ENCODE measurements at places on chromosomes 7 and 10.
A peak's percentile ranks its signal among the peaks of the same experiment; 100 is the strongest.

GRCh38 chr10:75508814-75509306 lies 77.4 kb downstream of the LRMDA start:
- no peaks in the 10 kb centered on the region for H3K4me1 ChIP-seq
- DNase-seq, result no peak
- H3K27me3 ChIP-seq, result no peaks in the 10 kb centered on the region
- no peak overlapping the region for H3K27ac ChIP-seq

GRCh38 chr7:35894721-35895120 lies 93.9 kb downstream of the SEPTIN7 start:
- H3K27me3 ChIP-seq, result no peaks in the 10 kb centered on the region
- no peak overlapping the region for H3K4me3 ChIP-seq
- no peak overlapping the region for H3K27ac ChIP-seq
- DNase-seq, result no peak

DNA sequence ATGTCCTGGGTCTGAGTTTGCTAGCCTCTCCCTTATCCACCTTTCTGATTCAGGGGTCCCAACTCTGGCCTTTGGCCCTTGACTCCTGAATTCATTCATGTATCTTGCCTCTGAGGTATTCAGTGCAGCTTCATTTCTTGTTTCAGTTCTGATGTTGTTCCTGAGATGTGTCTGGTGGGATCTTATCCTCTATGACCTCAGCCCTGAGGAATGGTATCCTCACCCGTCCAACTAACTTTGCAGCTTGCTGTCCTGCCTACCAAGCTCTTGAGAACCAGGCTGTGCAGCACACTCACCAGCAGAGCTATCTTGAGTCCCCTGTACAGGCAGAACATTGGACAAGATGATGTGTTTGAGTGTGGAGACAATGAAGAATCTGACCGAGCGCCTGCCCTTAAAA lies 13.8 kb downstream of the SUFU start:
- no peak overlapping the region for H3K4me3 ChIP-seq
- no peak for DNase-seq
- H3K4me1 ChIP-seq, result no peaks in the 10 kb centered on the region
- peaks cover 16% of the 10 kb centered on the region for H3K36me3 ChIP-seq
- no peaks in the 10 kb centered on the region for H3K27me3 ChIP-seq

DNA sequence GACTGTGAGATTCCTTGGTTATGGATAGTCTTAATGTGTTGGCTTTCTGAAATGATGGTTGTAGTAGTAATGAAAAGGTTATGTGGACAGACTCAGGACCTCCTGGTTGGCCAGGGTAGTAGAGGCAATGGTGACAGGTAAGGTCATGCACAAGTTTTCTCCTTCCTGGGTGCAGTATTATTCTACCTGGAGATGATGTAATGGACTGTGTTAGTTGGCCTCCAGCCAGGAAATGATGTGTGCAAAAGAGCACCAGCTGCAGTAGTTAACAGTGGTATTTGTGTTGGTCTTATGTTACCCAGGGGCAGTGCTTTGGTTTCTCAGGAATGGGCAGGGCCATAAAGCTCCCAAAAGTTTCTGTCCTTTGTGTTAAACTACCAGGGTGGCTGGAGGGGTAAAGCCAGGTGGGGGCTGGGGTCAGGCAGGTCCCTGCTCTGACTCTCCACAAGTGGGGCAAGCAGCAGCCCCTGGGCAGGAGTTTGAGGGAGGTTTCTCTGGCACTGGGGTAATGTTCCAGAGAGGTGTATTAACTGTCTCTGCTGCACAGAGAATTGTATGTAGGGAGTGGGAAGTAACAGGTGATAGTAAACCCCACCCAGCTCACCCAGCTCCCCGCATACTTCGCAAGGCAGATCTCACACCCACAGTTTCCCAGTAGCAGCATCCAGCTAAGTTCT lies 36.3 kb downstream of the GPR22 start:
- H3K36me3 ChIP-seq, result peaks cover 4% of the 10 kb centered on the region
- peak; percentile 10 for DNase-seq
- no peak overlapping the region for H3K4me3 ChIP-seq
- no peak overlapping the region for H3K27ac ChIP-seq
